ENCODE measurements at places on chromosomes 3 and 15. TPM values are rescaled to one million over a fixed set of nuclear protein-coding genes. Genes with fewer than 3 reads are reported as not detected.
A peak's percentile ranks its signal among the peaks of the same experiment; 100 is the strongest.

The CPLX3 gene
- total RNA-seq, result not detected

DNA sequence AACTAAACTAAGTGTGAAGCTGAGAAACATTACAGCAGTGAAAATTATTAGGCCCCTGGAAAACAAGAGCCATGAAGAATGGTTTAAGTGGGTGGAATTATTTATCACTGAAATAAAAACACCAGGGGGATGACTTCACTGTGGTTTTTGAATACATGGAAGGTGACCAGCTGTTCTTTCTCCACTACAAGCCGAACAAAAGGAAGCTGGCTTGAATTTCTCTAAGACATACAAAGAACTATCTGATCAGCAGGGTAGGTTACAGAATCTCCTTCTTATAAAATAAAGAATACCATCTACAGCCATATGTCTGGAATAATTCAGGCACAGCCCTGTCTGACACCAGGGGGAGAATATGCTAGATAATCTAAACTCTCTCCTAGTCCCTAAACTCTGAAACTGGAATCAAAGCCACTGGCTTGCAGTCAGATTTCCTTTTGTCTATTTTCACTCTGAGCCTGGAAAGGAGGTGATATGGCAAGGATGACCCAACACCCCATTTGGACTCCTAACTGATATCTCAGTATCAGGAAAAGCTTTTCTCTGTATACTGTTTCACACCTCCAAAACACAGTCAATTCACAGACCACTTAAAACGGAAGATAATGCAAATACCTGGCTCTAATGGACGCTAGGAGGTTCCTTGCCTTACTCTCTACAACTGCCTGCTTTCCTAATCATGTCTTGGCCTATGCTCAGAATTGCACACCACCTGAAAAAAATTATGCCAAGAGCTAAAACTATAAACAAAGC lies 31.2 kb downstream of the SPATA12 start:
- no peak for DNase-seq
- H3K4me1 ChIP-seq, result peaks cover 8% of the 10 kb centered on the region
- no peaks in the 10 kb centered on the region for H3K36me3 ChIP-seq
- no peak overlapping the region for H3K4me3 ChIP-seq
- H3K27me3 ChIP-seq, result no peaks in the 10 kb centered on the region

GRCh38 chr3:134449277-134449676 lies 36.5 kb downstream of the ANAPC13 start:
- no peaks in the 10 kb centered on the region for H3K36me3 ChIP-seq
- no peak overlapping the region for H3K4me3 ChIP-seq
- no peaks in the 10 kb centered on the region for H3K4me1 ChIP-seq

The SH2D7 gene
- not detected for total RNA-seq

DNA sequence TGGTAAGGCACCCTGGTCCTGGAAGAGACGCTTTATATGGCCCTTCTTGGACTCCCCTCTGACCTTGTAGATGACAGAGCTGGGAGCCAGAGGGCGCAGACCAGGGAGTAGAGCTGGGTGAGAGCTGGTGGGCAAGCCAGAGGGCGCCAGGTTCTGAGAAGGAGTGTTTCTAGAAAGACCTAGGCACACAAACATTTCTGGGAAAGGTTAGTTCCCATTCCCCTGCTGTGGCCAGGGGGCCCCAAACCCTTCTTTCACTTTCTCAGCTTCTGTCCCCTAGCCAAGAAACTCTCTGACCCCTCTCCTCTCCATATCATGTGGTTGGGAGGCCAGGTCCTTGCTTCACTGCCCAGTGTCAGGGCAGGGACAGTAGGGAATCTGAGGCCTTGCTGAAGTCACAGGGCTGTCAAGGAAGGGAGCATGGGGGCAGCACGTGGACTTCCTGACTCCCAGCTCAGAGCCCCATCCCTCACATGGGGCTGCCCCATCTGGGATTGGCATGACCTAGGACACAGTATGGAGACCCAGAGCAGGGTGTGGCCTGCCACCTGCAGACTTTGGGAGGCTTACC lies 3.6 kb downstream of the HEMK1 start:
- H3K36me3 ChIP-seq, result no peaks in the 10 kb centered on the region
- H3K4me3 ChIP-seq, result no peak overlapping the region
- peaks cover 7% of the 10 kb centered on the region for H3K4me1 ChIP-seq
- DNase-seq, result no peak
- H3K27ac ChIP-seq, result no peak overlapping the region
- no peaks in the 10 kb centered on the region for H3K27me3 ChIP-seq

The NME9 gene
- total RNA-seq, result 0.43 TPM

The COL6A5 gene
- 0.07 TPM for total RNA-seq

The FANCD2OS gene
- total RNA-seq, result not detected

The RASL12 gene
- 14.2 TPM for total RNA-seq

- H3K4me3 ChIP-seq, result no peak overlapping the region
- DNase-seq, result no peak
- no peak overlapping the region for H3K27ac ChIP-seq
These were observed 69.6 kb downstream of the ATP10A start for GRCh38 chr15:25793354-25794050.

The TM4SF1 gene
- total RNA-seq, result 35.6 TPM

The SPCS1 gene
- total RNA-seq, result 69.3 TPM

DNA sequence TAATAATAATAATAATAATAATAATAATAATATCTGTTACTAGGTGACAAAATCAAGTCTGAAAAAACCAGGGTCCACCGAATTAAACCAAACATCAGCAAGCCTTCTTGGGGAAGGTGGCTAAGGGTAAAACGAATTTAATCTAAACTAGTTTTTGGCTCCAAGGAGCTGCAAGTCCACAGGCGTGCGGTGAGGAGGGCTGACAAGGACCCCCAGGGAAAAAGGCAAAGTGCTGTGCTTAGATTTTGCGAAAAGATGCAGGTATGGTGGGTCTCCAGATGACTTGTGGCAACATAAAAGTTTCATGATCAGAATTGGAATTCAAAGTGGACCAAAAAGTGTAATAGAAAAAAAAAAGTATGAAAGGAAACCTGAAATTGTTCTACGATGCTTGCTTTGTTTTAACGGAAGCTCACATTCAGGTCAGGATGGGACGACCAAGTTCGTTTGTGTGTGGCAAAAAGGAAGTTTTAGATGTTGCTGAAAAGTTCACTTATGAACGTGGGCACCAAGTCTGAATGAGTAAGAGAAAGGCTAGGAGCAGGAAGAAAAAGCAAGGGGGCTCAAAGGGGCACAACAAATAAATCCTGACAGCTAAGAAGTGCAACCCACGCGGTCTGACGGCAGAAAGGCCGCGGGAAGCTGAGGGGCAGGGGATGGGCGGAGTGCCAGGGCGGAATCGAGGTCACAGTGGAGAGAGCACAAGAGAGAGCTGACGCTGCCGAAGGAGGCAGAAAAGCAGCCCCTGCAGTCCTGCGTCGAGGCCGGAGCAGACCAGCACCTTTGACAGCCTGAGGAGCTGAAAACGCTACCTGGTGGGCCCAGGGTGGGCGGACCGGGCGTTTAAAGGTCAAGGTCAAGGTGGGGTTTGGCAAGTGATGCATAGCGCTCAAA lies 1.1 kb downstream of the WDR82 start:
- H3K36me3 ChIP-seq, result no peaks in the 10 kb centered on the region
- H3K4me3 ChIP-seq, result peak overlapping the region; percentile 51
- H3K27me3 ChIP-seq, result no peaks in the 10 kb centered on the region
- peak overlapping the region; percentile 93 for H3K27ac ChIP-seq
- H3K4me1 ChIP-seq, result peaks cover 15% of the 10 kb centered on the region

The OR5K2 gene
- total RNA-seq, result not detected

GRCh38 chr15:63422891-63423590 lies 41.4 kb upstream of the CA12 start:
- H3K4me3 ChIP-seq, result no peak overlapping the region
- no peaks in the 10 kb centered on the region for H3K27me3 ChIP-seq
- no peak for DNase-seq
- H3K36me3 ChIP-seq, result no peaks in the 10 kb centered on the region
- no peaks in the 10 kb centered on the region for H3K4me1 ChIP-seq

The TNFAIP8L3 gene
- total RNA-seq, result 10.2 TPM

The SERF2 gene
- total RNA-seq, result 462 TPM

DNA sequence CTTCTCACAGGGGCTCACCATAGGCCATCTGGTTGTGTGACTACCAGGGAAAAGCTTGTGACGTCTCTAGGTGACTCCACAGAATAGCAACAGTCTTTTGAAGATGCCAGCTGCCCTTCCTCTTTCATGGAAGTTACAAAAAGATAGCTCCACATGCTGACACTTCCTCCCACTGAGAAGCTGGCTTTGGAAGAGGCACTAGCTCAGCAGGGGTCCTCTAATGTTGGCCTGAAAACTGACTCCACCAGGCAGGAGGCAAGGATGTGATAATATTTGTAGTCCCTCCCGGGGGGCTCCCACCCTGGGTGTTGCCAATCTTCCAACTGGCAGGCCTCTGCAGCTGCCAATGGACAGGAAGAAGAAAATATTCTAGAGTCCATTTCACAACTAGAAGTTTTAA lies 343.5 kb downstream of the NEK10 start:
- no peak overlapping the region for H3K4me3 ChIP-seq
- no peak for DNase-seq
- H3K27ac ChIP-seq, result no peak overlapping the region

GRCh38 chr15:38868326-38869114 lies 303.9 kb upstream of the RASGRP1 start:
- peaks cover 9% of the 10 kb centered on the region for H3K4me1 ChIP-seq
- no peaks in the 10 kb centered on the region for H3K36me3 ChIP-seq
- DNase-seq, result no peak
- no peaks in the 10 kb centered on the region for H3K27me3 ChIP-seq

The SYNPR gene
- total RNA-seq, result not detected

DNA sequence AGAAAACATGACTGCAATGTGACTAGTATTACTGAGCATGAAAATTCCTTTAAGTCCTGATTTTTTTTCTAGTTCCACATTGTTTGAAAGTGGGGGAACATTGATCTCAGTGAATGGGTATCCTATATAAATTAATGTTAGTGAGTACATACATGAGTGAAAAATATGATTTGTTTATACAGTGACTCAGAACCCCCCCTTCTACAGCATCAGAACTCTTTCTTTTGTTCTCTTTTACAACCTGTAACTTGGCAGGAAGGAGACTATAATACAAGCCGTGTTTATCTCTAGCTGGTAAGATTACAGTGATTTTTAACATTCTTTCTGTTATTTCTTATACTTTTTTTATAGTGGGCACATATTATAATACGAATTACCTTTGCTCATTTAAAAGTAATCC lies 384.7 kb downstream of the PDCD6IP start:
- no peaks in the 10 kb centered on the region for H3K27me3 ChIP-seq
- no peak for DNase-seq
- H3K4me3 ChIP-seq, result no peak overlapping the region
- no peaks in the 10 kb centered on the region for H3K36me3 ChIP-seq
- H3K27ac ChIP-seq, result no peak overlapping the region

GRCh38 chr3:66386925-66387650 lies 113.7 kb downstream of the LRIG1 start:
- H3K36me3 ChIP-seq, result no peaks in the 10 kb centered on the region
- H3K4me3 ChIP-seq, result no peak overlapping the region
- no peaks in the 10 kb centered on the region for H3K27me3 ChIP-seq
- H3K27ac ChIP-seq, result no peak overlapping the region

The NCBP2 gene
- total RNA-seq, result 45.8 TPM

DNA sequence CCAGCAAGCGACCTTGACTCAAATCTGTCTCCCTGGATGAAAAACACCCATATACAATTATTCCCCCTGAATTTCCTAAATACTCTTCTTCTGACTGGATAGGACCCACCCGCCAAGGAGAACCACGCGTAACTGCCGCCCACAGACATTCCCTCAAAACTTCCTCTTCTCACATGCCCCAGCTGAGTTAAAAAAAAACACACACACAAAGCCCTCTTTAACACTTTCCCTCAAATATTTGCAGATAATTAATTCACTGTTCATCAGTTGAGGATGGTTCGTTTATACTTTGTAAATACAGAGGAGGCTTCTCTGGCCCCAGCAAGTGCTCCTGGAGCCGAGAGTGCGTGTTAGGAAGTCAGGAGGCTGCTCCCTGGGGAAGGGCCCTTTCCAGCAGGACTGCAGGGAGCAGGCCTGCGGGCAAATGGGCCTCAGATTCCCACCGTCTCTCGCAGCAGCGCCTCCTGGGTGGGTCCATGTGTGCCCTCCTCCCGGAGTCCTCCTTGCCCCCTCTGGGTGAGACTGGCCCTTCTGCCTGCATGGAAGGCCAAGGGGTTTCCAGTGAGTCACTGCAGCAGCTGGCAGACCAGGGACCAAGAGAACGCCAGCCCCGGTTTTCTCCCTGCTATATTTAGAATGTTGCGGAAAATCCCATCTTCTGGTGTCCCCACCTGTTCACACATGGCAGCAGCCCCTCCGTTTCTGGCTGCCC lies 46.8 kb downstream of the MGLL start:
- peaks cover 7% of the 10 kb centered on the region for H3K4me1 ChIP-seq
- H3K27ac ChIP-seq, result no peak overlapping the region
- no peaks in the 10 kb centered on the region for H3K27me3 ChIP-seq
- DNase-seq, result peak; percentile 32
- no peaks in the 10 kb centered on the region for H3K36me3 ChIP-seq

The MNS1 gene
- 3.6 TPM for total RNA-seq

The PLSCR4 gene
- 50.2 TPM for total RNA-seq

The NR2E3 gene
- 0.20 TPM for total RNA-seq

The DUOX1 gene
- total RNA-seq, result 1.4 TPM

The MEX3B gene
- 2.4 TPM for total RNA-seq

DNA sequence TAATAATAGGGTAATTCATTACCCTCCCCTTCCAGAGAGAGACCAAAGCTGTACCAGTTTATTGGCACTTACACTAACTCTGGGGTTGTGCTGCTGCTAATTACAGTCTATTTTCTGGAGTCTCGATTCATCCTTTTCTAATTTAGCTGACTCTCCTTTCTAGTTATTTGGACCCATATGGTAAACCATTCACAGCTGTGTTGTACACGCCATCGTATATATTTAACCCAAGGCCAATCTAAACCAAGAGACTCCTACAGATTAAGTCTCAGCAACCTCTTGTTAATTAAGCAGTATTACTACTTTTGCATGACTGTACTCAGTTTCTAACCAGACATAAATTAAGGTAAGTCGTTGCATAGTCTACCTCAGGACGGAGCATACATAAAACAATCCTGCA lies 22.5 kb downstream of the ANXA2 start:
- H3K27me3 ChIP-seq, result no peaks in the 10 kb centered on the region
- no peak for DNase-seq
- H3K27ac ChIP-seq, result no peak overlapping the region
- H3K4me1 ChIP-seq, result peaks cover 12% of the 10 kb centered on the region
- no peaks in the 10 kb centered on the region for H3K36me3 ChIP-seq

DNA sequence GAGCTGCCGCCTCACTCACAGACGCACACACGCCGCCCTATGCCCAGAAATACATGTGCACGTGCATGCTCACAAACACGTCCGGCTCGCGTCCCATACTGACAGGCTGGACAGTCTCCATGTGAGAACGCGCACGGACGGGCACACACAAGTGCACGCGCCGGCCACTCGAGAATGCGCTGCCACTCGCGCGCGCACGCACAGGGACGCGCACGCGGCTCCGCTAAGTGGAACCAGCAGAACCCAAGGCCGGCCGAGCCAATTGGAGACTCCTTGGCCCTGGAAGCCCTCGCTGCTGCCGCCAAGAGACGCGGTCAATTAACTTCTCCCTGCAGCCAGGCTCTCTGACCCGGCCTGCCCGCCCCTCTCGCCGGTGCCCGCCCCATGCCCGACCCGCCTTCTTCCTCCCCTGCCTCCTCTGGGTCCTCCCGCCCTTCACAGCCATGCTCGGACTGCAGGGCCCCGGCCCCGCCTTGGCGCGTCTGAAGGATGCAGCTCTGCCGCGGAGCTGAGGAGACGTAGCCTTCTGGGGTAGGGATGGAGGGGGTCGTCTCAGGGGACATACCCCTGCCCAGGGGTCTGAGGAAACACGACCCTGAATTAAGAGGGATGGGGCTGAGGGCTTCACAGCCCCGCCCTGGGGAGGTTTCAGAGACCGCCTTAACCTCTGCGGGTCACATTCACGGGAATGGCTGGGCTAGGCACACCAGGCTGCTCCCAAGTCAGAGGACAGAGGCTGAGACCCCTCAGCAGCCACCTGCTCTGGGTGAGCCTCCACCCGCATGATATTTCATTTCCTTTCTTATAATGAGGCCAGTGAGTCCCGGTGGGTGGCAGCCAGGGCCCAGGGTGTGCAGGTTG lies 15.0 kb downstream of the PTH1R start:
- H3K36me3 ChIP-seq, result no peaks in the 10 kb centered on the region
- peak; percentile 65 for DNase-seq
- no peak overlapping the region for H3K27ac ChIP-seq

Measured in ovary (tissue), 10 donors.